ENCODE measurements at places on chromosomes 13 and 19.

DNA sequence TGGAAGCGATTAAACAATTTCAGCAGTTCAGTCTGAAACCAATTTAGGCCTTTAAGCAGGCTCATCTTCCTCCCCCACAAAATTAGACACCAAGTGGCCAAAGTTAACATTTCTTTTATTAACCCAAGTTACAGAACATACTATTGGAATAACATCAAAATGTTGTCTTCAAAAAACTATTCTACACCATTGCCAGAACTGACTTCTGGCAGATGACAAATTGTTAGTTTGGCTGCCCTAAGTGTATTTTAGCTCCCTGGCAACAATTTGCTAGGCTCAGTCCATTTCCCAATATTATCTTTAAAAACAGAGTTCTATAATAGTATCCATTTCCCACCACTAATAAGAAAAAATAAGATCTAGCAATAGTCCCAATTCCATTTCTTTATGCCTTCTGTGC is 107.8 kb downstream of the SGCG start:
- DNase-seq, result no peak

GRCh38 chr13:57988276-57988675 is 356.7 kb downstream of the PCDH17 start:
- DNase-seq, result no peak

GRCh38 chr13:76954538-76954937 is 6.2 kb downstream of the ACOD1 start:
- no peak for DNase-seq

- no peak for DNase-seq
Measured at GRCh38 chr13:76027131-76027530, 391.0 kb downstream of the LMO7 start.

DNA sequence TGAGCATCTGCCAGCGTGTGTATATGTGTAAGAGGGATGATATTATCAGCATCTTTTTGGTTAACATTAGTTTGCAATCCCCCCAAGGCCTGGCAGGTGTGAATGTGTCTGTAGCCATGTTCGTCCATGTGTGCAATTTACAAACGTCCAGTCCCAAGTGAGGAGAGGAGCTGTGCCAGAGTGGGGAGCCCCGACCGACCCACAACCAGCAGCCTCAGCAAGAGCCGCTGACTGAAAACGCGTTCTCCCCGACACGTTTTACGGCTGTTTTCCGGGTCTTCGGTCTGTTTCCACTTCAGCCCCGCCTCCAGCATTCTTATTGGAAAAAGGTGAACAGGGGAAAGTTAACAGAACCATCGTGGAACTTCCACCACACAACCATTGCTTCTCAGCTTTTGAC is 119.1 kb upstream of the SOX1 start:
- DNase-seq, result no peak

GRCh38 chr13:92838786-92839185 is 387.8 kb upstream of the GPC6 start:
- no peak for DNase-seq

DNA sequence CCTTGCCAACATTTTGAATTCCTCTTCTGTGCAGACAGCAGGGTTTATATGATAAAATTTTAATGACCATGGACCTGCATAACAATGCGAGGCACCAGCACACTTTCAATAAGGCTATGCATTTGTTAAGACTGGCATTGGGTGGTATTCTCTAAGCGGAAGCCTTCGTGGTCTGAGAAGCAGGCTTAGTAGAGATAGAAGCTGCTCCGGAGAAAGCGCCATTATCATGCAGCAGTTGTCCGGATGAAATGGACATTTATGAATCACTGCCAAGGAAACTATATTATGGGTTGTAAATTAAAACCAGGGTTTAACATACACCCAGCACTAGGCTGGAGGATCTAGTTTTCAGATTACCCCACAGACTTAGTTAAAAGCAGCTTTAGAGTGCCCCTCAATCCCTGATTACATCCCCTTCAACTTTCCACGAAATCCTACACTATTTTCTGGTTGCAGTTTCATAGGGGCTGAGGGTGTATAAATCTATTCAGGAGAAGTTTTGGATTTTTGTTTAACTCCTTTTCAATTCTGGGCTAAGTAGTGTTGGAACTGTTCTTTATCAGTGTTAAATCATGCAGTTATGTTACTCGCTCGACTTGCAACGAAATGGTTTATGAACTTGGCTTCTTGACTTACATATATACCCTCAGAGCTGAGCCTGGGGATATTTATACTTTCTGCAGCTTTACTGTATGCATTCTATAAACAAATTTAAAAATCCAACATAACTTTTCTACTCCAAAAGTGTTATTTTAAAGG is 193.3 kb downstream of the PCDH9 start:
- no peak for DNase-seq

DNA sequence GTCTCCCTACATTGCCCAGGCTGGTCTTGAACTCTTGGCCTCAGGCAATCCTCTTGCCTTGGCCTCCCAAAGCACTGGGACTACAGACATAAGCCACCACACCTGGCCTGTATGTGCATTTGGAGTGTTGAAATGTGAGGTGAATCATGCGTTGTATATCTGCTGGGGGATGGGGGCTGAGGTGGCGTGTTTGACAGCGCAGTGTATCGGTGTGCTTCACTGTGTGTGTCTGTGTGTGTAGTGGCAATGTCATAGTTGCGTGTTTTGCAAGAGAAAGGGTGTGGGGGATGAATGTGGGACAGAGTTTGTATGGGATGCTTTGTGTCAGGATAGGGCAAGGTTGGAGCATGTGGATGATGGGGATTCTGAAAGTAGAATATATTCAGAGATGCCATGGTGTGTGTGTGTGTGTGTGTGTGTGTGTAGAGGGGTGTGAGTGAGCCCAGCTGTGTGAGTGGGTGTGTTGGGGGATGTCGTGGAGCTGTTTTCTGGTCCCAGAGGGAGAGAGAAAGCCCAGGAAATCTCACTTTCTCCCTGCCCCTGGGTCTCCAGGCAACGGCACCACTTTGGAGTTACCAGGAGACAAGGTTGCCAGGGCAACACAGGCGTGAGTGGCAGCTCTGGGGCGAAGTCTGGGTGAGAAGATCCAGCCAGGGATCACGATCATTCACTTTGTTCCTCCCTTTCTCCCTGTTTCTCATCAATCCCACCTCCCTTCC is 1.1 kb upstream of the SWSAP1 start:
- DNase-seq, result no peak

DNA sequence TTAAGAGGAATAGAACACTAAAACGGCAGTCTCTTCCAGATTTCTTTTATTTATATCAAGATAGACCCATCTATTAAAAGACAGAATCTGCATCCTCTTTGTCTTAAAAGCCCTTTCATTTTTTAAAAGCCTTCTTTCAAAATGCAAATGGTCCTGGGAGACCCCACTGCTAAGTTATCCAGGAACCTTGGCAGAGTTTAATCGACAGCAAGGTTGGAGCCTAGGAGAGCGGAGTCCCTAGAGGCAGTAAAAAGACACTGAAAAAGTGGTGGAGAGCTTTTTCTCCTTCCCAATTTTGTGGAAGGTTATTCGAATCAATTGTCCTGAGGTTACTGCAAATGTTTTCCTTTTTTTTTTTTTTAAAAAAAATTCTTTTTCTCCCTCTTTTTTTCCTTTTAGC is 294.7 kb downstream of the NALCN start:
- DNase-seq, result no peak

DNA sequence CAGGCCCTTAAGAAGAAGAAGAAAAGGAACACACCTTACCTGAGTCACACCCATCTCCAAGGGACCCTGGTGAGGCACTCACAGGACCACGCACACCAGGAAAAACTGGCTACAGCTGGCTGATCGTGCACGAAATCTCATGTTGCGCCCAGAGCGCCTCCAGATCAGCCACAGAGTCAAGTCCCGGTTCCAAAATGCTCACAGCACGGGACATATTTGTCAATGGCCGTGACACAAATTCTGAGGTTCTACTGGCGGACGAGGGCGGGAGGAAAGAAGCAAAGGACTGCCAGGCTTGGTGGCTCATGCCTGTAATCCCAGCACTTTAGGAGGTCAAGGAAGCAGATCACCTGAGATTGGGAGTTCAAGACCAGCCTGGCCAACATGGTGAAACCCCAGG is 21.5 kb downstream of the SH3GL1 start:
- DNase-seq, result no peak
